ENCODE measurements at places on chromosomes 4 and X.

DNA sequence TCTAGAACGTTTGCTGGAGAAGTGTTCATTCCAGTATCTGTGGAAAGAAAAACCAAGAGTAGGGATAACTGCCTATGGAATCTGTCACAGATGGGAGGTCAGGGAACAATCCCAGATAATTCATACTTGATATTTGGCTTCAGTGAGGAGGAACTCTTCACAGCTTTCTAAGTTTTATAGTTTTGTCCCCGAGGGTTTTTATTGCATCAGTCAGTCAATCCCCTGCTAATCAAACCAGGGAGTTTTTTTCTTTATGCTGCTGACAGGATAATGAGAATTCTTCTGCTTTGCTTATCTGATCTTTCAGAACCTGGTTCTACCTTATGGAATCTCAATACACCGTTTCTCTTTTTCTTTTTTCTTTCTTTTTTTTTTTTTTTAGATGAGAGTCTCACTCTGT is 633 bp upstream of the TRIML2 start:
- no peak for DNase-seq

DNA sequence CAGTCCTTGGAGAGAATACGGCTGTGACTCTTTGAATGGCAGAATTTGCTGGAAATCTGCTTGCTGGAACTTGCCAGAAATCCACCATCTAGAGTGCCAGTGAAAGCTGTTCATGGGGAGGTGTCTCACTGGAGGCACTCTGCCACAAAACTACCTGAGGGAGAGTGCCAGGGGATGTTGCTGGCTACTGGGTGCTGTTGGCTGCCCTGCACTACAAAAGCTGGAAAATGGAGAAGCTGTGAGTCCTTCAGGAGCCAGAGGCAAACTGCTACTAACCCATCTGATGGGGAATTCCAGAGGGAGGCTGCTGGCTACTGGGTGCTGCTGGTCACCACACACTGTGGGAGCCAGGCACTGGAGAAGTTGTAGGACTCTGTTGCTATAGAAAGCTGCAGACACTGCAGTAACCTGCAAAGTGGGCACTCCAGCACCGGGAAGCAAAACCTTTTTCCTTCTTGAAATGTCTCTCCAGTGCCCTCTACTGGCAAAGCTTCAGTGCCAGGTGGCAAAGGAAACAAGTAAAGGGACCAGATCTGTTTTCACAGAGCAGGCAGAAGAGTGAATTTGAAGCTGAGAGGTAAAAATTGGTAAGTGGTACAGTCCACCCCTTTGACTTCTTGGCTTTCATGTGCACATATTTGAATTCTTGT is 47.8 kb upstream of the HSD17B10 start:
- DNase-seq, result peak; percentile 19

- DNase-seq, result no peak
These were observed 420.1 kb downstream of the ZNF674 start for GRCh38 chrX:46125111-46125510.

DNA sequence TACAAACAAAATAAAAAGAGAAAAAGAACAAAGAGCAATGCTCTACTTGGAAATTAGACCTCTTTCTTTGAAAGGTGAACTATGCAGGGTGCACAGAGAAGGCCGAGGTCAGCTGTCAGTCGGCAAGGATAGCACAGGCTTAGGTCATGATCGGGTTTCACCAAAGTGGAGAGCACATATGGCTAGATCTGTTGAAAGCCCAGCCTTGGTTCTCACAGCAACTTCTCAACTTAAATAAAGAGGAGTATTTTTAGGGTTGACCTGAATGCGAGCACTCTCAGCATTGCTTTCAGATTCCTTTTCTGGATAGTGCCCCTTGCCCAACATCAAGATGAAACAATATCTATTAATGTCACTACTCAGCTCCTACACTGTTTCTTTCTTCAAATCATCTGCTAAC is 122.9 kb upstream of the GPC4 start:
- no peak for DNase-seq

DNA sequence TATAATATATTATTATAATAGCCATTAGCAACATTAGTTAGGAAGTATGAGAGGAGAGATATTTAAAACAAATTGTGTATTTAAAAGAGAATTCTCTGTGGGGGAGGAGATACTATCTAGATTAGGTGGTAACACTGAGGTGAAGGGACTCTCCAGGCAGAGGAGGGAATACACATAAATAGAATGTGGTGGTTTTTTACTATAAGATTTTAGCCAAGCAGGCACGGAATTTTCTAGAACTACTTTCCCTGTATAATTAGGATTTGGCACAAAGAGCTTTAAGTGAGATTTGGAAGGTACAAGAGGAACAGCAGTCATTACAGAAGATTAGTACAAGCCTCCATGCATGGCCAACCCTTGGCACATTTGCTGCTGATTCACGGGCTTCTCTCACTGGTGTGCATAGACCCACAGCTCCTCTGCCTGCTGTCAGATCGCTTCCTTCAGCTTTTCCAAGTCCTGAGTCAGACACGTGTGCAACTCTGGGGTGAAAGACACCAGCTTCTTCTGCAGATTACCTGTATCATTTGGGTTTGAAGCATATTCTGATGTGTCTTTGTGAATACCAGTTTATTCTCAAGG is 685.5 kb downstream of the KCTD8 start:
- no peak for DNase-seq

- DNase-seq, result no peak
These were observed 88.3 kb downstream of the CLCN4 start for GRCh38 chrX:10244915-10245622.

GRCh38 chrX:31057691-31058090 is 14.2 kb downstream of the FTHL17 start:
- no peak for DNase-seq

DNA sequence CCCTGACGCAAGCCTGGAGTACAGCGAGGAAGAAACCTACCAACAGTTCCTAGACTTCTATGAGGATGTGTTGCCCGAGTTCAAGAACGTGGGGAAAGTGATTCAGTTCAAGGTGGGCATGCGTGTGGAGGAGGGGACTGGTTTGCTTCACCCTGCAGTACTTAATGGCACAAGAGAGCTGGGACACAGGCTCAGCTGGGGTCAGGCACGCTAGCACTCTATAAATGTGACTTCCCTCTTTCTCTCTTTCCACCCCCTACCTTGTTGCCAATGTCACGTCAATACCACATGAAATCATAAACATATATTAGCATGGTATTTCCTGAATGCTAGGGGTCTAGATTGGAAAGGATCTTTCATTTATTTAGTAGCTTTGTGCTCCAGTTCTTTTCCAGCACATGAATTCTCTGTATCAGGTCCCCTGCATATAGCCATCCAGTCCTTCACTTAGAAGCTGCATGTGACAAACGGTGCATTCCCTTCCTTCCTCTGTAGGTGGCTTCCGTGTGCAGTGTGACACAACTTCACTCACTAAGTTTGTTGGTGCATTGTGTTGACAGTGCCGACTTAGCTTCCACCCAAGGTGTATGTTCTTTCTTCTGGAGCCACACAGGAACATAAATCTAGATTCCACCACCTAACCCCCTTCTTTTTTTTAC is 25.6 kb downstream of the ZRSR2 start:
- no peak for DNase-seq

DNA sequence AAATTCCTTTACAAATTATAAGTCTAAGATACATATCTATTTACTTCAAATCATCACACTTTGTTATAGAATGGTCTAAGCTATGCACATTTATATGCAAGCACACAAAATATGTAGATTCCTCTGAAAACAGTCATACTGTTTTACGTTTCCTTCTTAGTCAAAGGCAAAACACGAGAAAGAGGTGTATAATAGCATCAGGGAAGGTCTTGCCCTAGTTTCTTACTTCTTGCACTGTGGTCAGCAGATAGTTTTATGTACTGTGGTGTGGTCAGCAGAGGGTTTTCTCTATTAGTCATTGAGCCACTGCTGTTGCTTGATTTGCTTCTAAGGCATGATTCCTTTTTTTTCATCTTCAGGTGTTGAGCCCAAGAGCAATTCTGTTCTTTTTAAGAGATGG is 117.7 kb downstream of the ADAM29 start:
- no peak for DNase-seq

DNA sequence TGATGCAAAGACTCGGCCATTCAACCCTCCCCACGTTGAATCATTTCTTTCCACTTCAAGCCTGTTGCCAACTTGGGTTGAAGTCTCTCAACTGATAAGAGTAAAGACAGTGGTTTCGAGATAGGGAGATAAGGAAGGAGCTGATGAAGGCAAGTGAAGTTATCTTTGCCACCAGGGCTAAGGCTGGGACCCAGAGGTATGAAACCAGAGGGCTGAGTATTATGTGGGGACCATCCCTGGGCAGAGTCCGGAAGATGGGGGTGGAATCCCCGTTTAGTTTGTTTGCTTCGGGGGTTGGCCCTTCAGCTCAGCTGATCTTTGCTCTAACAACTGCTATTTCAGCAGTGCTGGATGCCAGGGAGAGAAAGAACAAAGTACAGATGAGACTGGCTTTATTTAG is 2.3 kb upstream of the XPNPEP2 start:
- DNase-seq, result no peak

DNA sequence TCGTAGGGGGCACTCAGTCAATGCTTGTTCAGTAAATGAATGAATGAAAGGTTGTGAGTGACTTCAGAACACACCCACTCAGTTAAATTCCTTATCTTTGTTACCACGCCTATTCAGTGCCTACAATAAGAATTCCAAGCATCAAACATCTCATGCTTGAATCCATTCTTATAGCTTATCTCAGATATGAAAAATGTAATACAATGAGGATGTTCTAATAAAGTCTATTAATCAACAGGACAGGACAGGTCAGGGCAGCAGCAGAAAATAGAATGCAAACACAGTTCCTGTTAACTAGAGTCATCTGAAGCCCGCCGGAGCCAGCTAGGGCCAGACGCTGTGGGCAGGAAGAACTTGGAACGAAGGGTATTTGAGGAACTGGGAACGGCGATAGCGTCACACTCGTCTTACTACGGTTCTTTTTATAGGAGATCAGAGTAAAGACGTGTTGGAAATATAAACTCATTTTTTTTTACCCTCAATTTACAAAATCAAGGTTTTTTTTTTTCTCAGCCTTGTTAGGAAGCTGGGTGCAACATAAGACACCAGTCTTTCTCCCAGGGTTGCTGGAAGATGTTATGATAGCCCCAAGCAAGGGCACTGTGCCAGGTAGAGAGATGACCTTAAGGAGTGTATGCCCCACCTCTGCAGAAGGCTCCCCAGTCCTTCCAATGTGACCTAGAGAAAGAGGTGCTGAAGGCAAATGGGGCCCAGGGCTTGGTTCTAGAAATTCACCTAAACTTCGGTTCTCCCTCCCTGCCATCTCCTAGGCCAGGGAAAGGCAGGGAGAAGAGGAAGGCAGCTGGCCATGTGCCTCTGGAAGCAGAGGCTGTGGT is 48.3 kb downstream of the SEL1L3 start:
- DNase-seq, result no peak

DNA sequence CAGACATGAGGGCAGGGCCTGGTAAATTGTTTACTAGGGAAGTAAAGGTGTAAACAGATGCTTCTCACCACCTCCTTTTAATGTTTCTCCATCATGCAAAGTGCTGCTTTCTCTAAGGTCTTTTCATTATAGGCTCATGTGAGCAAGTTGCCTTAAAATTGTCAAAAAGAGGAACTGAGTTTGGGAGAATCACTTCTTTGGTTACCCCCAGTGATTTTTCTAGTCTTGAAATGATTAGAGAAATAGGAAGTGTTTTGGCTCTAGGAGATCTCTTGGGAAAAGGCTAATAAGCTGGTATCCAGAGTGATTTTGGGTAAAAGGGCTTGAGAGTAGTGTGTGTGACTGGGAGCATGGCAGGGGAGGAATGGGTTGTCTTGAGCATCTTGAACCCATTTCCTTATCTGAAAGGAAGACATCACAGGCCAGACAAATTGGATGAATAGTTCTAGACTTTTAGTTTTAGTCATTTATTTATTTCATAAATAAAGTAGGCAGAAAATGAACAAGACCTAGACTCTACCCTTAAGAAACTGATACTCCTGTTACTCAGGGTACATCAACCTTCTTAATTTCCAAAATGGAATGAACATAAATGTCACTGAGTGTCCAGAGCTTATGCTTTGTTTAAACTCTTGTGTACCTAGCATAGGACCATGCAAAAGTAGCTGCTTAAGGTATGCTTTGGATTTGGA is 14.2 kb downstream of the GRPR start:
- DNase-seq, result no peak

DNA sequence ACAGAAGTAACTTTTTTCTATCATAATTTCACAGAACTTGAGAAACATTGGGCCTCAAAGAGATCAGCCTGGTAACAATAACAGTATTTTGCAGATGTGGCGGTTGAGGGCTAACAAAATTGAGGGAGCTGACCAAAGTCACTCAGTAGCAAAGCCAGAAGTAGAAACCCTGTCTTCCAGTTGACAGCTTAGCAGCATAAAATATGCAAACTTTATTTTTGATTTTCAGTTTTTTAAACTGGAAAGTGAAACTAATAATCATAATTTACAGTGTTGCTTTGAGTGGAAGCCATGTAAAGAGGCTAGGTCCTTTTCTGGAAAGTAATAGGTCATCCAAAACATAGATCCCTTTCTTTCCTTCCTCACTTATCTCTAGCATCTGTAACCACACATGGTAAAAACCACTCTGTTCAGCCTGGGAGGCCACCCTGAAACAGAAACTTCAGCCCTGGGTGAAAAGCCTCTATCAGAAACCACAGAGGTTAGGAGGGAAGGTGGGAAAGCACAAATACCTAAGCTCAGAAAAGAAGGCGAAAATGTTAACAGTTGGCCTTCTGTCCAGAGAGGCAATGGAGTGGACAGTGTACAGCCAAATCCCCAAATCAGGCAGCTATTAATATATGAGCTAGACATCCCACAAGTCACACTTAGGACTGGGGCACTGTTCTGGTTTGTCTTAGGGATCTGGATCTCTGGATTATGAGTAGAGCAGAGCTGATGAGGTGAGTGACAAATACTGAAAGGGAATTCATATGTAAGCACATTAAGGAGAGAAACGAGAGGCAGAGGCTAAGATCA is 61.1 kb upstream of the ARSJ start:
- DNase-seq, result no peak

DNA sequence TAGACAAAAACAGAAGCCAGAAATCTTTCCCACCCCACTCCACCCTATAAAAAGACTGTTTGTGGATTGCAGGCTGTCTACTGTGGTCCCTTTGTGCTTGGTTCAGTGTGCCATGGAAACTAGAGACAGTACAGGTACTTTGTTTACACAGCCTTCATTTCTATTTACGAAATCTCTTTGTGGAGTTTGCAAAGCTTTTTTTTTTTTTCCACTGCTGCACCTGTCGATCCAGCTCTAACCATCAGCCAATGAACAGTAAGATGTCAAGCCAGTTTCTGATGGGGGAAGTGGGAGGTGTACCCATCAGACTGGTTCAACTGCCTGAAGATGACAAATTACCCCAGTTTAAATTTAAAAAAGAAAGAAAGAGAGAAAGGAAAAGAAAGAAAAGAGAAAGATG is 20.2 kb upstream of the LRBA start:
- no peak for DNase-seq

GRCh38 chr4:42736527-42737195 is 79.8 kb upstream of the ATP8A1 start:
- no peak for DNase-seq

- DNase-seq, result no peak
These were observed 36.7 kb upstream of the STS start for GRCh38 chrX:7110821-7111276.

GRCh38 chr4:32929796-32930699 is 2209.9 kb downstream of the PCDH7 start:
- no peak for DNase-seq

Measured in HFF-Myc (cell line).